Mesangial cell (primary cell): ENCODE measurements at places on chromosomes 11 and 22. TPM values are rescaled to one million over a fixed set of nuclear protein-coding genes. Genes with fewer than 3 reads are reported as not detected.

Gene LRRC4C
- total RNA-seq = 0.51 TPM in 1 of 2 replicates, not detected in the other

Gene ANGPTL5
- total RNA-seq = not detected in 2 replicates

Gene AIFM3
- total RNA-seq = 0.25 and 0.49 TPM in 2 replicates

Gene TRIM49
- not detected in 2 replicates for total RNA-seq

Gene NECTIN1
- 8.0 and 14.3 TPM in 2 replicates for total RNA-seq

Gene APOBEC3H
- total RNA-seq = not detected in 2 replicates

Gene XPNPEP3
- 6.5 and 12.4 TPM in 2 replicates for total RNA-seq

Gene FBLN1
- 43.8 and 87.7 TPM in 2 replicates for total RNA-seq

Gene TRIM48
- total RNA-seq = not detected in 2 replicates

Gene SPTY2D1
- 8.5 and 16.5 TPM in 2 replicates for total RNA-seq

Gene TSKU
- total RNA-seq = 42.9 and 52.6 TPM in 2 replicates

Gene CFAP300
- total RNA-seq = 2.0 and 2.5 TPM in 2 replicates

Gene MOGAT2
- not detected in 2 replicates for total RNA-seq

Gene CHST1
- total RNA-seq = 0.33 and 0.63 TPM in 2 replicates

Gene GPHA2
- not detected in 2 replicates for total RNA-seq

Gene GLB1L3
- 0.16 and 0.63 TPM in 2 replicates for total RNA-seq

Gene RAG1
- 1.3 TPM in 2 replicates for total RNA-seq

Gene KRTAP5-8
- total RNA-seq = not detected in 2 replicates

Gene ACTN3
- total RNA-seq = under 0.01 and 0.13 TPM in 2 replicates

Gene OR4A16
- total RNA-seq = not detected in 2 replicates

Gene PDXP
- 17.2 and 23.8 TPM in 2 replicates for total RNA-seq

Gene OR10A2
- not detected in 2 replicates for total RNA-seq

Gene MRGPRF
- total RNA-seq = 3.6 and 5.6 TPM in 2 replicates
